ENCODE measurements at places on chromosomes 3 and 15.

GRCh38 chr3:143700431-143700975 lies 147.8 kb downstream of the SLC9A9 start:
- no peak for DNase-seq

DNA sequence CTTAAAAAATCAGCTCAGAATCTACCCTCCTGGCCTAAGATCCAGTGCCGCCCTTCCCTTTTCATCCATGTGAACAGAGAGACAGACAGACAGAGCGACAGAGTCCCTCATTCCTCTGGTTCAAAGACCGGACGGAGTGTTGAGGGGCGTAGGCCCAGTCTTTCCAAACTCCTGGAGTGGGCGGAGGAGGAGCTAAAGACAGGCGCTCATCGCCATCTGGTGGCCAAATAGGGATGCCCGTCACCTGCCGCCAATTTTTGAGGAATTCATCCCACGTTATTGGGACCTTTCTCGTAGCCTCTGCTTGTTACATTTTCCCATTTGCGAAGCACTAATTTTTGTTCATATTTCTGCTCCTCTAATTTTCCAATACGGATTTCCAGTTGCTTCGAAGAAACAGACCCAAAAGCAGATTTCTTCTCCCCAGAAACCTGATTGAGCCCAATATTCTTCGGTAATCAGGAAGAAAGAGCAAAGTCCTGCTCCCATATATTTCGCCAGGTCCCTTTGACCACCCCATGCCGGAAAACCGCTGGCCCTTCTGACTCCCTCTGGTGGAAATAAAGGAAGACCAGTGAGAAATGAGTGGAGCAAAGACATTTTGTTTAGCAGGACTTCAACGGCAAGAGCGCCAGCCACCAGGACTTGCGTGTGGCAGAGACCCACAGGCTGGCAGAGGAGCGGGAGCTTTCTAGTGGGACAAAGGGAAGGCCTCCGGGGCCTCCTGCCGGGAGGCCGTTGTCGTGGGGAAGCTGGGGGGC lies 88.0 kb downstream of the LRRK1 start:
- DNase-seq = peak; percentile 94

GRCh38 chr3:122245513-122246174 lies 62.2 kb downstream of the CASR start:
- no peak for DNase-seq

DNA sequence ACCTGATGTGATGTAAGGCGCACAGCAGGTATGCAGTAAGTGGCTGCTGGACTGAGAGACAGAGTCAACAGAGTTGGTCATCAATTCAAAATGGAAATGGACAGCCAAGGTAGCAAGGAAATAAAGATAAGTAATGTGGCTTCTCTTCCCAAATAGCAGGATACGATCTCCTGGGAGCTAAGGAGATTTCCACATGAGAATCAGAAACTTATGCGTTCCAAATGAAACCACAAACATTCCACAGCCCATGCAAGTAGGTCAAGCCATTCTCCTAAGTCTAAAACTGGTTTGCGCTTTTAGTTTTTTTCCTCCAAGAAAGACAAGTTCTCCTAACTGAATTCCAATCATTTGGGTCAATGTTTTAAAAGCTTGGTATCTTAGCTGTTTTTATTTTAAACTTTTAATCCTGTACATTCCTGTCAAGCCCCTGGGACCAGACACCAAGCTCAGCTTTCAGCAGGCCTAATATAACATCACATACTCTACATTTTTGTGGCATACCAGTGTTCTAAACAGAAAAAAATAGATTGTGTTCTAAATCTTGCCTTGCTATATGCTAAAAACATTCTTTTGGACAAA lies 73.7 kb upstream of the TSPAN3 start:
- DNase-seq = peak; percentile 64

- DNase-seq = no peak
Observed at GRCh38 chr3:169347597-169347996, 315.9 kb downstream of the MECOM start.

GRCh38 chr3:46681856-46682540 lies 11.5 kb downstream of the ALS2CL start:
- no peak for DNase-seq

GRCh38 chr3:186185194-186185787 lies 76.4 kb upstream of the ETV5 start:
- DNase-seq = no peak

DNA sequence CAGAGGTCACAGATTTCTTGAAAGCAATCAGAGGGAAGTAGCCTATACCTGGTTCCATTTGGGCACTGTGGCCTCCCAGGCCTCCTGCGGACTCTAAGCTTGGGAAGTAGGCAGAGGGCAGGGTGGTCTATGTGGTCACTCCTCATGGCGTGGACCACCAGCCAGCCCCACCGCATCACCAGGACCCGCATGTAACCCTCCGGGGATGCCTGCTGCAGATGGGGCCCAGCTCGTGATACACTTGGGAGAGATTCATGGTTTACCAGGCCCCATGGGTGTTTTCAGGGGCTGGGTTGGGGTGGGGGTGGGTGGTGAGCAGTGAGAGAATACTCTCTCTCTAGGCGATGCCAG lies 123.7 kb downstream of the ASB7 start:
- DNase-seq = no peak

DNA sequence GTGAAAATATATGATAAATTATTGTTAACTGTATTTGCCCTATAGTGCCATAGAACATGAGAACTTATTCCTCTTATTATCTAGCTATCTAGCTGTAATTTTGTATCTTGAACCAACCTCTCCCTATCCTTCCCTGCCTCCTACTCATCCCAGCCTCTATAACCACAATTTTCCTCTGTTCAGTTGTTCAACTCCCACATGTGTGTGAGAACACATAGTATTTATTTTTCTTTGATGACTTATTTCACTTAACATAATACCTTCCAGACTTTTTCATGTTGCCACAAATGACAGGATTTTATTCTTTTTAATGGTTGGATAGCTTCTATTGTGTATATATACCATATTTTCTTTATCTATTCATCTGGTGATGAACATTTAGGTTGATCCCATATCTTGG lies 85.4 kb upstream of the SUCLG2 start:
- DNase-seq = no peak

DNA sequence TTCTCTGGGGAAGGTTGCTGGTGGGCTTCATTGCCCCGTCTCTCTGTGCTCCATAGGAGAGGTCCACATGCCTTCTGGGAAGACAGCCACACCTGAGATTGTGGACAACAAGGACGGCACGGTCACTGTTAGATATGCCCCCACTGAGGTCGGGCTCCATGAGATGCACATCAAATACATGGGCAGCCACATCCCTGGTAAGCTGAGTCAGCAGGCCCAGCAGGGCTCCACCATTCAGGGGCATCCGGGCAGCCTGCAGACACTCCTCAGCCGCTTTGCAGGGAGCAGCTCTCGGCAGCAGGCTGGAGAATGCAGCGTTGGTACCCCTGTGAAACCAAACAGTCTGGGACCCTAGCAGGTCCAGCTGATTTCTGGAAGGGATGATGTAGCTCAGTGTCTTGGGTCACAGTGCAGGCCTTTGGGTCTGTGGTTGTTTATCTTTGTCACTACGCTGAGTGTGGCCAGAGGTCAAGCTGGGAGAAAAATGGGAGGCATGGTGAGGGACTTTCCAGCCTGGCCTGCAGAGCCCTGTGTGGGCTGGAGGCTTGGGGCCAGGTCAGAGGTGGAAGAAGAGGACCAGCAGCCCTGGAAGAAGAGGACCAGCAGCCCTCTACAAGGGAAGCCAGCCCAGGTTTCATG lies 67.2 kb downstream of the DNASE1L3 start:
- no peak for DNase-seq

DNA sequence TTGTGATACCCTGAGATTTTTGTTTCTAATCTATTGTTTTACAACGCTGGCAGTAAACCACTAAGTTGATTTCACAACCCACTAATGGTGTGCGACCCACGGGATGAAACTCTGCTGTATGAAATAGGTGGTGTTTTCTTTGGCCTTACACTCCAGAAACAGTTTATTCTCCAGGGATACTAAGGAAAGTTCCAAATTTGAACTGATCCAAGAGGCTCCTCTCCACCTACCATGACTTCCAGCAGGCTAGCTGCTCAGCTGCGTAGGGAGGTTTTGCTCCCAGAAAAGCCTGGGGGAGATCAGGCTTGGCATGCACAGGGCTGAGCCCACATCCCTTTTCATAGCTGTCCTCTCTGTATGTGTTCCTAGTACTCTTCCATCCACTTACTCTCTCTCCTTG lies 71.5 kb downstream of the FAM174B start:
- DNase-seq = no peak

DNA sequence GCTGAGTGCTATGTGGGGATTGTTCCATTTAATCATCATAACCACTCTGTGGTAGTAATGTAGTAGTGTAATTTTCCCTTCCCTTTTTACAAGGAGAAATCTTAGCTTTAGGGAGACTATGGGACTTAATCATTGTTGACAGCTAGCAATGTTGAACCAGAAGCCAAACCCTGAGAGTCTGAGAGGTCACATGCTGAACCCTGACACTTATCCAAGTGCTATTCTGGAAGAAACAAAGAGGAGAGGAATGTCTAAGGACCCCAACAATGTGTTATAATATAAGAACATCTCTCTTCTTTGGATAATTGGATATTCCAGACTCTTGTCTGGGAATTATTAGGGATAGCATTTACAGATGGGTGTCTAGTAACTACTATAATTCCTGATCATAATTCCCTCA lies 58.4 kb downstream of the GAP43 start:
- DNase-seq = peak; percentile 44

- peak; percentile 45 for DNase-seq
Observed at GRCh38 chr3:72185549-72186399, 400.8 kb upstream of the PROK2 start.

GRCh38 chr3:45947361-45947760 lies 4.1 kb downstream of the CXCR6 start:
- DNase-seq = no peak

DNA sequence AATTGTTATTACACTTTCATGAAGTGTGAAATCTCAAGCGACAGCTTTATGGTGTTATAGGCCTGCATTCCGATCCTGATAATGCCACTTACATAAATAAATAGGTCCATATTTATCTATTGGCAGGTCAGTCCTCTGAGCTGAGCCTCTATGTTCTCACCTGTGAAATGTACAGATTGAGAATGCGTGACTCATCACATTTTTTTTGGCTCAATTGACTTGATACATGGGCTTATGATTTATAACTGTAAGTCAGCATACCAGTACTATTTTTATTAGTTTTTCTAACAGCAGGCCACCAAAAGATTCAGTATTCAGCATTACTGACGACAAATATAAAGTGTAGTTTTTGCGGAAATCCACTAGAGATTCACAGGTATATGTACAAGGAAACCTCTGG lies 344.4 kb downstream of the ROBO1 start:
- no peak for DNase-seq

DNA sequence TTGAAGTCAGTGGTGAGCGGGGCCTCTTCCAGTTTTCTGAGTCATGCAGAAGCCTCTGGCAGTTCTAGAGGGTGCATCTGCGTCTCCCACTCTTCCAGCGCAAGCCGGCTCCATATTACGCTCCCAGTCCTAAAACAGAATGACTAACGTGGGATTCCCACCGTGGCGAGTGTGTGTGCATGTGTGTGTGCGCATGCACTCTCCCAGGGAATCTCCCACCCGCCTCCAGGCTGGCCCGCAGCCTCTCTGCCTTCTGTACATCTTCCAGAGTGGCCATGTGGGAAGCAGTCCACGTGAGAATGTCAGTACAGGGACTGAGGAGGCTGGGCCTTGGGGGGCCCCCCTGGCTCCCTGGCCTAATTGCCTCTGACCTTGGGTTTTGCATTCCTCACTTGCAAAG lies 87.7 kb downstream of the LSM3 start:
- DNase-seq = no peak

- no peak for DNase-seq
Observed at GRCh38 chr3:16053794-16054193, 120.7 kb upstream of the GALNT15 start.

DNA sequence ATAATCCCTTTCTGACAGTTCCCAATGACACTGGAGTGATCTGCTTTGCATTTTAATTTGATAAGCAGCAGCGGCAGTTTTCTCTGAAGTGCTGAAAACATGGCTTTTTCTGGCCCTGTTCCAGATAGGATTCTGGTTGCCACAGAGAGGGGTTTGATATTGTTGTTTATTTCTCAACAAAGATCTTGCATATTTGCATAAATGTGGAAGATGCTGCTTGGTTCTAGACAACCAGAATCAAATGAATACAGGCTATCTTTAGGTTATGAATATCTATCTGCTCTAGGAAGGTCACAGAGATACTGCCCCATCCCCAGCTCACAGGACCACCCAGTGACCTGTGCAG lies 137.1 kb downstream of the ZNF609 start:
- no peak for DNase-seq

DNA sequence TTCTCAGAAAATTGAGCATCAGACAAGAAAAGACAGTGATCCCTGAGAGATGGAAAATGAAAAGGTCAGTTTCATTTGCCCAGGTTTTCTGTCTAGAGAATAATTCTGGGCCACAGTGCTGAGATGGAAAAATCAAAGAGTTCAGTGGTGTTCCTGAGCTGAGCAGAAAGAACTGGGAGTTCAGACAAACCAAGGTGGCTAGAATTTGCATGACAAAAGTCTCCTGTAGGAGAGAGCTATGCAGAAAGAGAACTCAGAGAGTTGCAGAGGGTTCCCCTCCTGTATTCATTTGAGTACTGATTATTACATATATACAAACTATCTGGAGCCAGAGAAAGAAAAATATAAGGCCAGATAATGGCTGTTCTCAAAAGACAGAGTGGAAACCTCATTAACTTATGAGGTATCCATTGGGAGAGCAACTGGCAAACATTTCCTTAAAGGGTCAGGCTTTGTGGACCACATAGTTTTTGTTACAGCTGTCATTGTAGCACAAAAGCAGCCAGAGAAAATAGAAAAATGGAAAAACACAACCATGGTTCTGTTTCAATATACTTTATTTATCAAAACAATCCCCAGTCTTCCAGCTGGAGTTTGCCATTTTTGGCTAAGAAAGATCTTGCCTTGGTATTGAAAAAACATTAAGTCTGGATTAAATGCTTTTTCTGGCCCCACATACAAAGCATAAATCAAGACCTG lies 1004.1 kb downstream of the TBL1XR1 start:
- DNase-seq = peak; percentile 43

DNA sequence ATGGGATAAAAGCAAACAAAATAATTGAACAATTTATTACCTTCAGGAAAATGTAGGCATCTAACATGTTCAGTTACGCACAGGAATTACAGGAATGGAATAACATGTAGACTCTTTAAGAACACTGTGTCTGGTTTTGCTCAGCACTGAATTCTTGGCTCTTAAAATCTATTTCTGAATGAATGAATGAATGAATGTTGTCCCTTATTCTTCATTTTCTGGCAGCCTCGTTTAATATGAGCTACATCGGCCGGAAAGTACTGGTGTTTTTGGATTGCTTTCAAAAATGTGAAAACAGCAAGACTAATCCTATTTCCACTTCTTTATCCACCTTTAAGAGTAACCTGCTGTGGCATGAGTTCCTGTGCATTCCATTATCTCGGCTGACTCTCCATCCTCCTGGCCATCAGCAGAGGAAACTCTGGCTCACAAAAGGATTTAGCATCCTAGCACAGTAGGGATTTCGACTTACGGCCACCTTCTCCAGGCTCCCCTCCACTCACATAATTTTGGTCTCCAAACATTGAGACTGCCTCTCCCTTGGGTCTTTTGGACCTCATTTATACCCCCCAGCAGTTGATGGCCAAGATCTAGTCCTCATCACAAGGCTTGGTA lies 145.3 kb downstream of the FOXP1 start:
- DNase-seq = no peak

Data from eye (tissue), 1 donor.